ENCODE measurements at places on chromosomes 7 and 10. TPM values are rescaled to one million over a fixed set of nuclear protein-coding genes. Genes with fewer than 3 reads are reported as not detected.

Gene ADAM22
- 6.9 TPM for total RNA-seq

Gene LBX1
- total RNA-seq = not detected

Gene LRIT1
- not detected for total RNA-seq

Gene C10orf53
- total RNA-seq = not detected

Gene TCF7L2
- total RNA-seq = 20.9 TPM

Gene ADAMTS14
- total RNA-seq = 0.21 TPM

Gene C10orf105
- total RNA-seq = not detected

Gene GTF2I
- total RNA-seq = 270 TPM

Gene WASHC2A
- total RNA-seq = 33.6 TPM

Gene NKX1-2
- not detected for total RNA-seq

Gene THNSL1
- total RNA-seq = 6.2 TPM

Gene CTNNA3
- not detected for total RNA-seq

Gene AS3MT
- total RNA-seq = 5.2 TPM

Gene TRIP6
- total RNA-seq = 114 TPM

Gene ABCB1
- not detected for total RNA-seq

Gene PRKG1
- 0.17 TPM for total RNA-seq

Gene ASB10
- total RNA-seq = not detected

Gene DLX5
- total RNA-seq = 69.6 TPM

Gene PNLIPRP2
- not detected for total RNA-seq

Gene SEMA3D
- 23.3 TPM for total RNA-seq

Gene PALD1
- total RNA-seq = 9.9 TPM

Gene NAPEPLD
- 14.8 TPM for total RNA-seq

Gene RABGEF1
- 20.0 TPM for total RNA-seq

Gene CLCN1
- total RNA-seq = not detected

Gene RELN
- total RNA-seq = not detected

Gene GRB10
- 0.41 TPM for total RNA-seq

Gene IQCE
- 42.8 TPM for total RNA-seq

Gene IFIT1
- 2.4 TPM for total RNA-seq

Gene SEMA3A
- 22.8 TPM for total RNA-seq

Gene LIPM
- not detected for total RNA-seq

Gene ACSL5
- total RNA-seq = 1.0 TPM

Gene NSMCE4A
- total RNA-seq = 67.2 TPM

Gene IFIT3
- total RNA-seq = 6.7 TPM

Gene C10orf143
- total RNA-seq = 2.0 TPM

Gene HMX2
- not detected for total RNA-seq

Gene MYPN
- total RNA-seq = 0.87 TPM

Gene SKIDA1
- 4.9 TPM for total RNA-seq

Gene NUP42
- 38.2 TPM for total RNA-seq

Gene PILRA
- total RNA-seq = 2.0 TPM

Gene PNLIP
- not detected for total RNA-seq

Gene SPDYE11
- not detected for total RNA-seq

Gene KDM7A
- 9.6 TPM for total RNA-seq
